ENCODE measurements at places on chromosomes 13 and 19. TPM values are rescaled to one million over a fixed set of nuclear protein-coding genes. Genes with fewer than 3 reads are reported as not detected.

The RASAL3 gene
- not detected for total RNA-seq

The DCT gene
- total RNA-seq = 0.43 TPM

The CYP4F3 gene
- total RNA-seq = not detected

The PRMT1 gene
- 454 TPM for total RNA-seq

The ZNF556 gene
- 0.05 TPM for total RNA-seq

DNA sequence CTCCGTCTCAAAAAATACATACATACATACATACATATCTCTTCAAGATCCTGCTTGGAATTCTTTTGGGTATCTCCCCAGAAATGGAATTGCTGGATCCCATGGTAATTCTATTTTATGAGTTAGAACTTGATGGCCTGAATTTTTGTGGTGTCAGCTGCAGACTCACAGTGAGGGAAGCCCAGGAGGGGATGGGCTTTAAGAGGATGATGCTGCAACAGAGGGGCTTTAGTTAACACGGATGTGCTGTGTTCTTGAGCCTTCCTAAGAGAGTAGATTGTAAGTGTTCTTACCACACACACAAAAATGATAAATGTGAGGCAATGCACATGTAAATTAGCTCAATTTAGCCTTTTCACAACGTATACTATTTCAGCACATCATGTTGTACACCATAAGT, 31.8 kb downstream of the CACNG6 start:
- no peak overlapping the region for H3K4me3 ChIP-seq
- no peak for DNase-seq
- H3K36me3 ChIP-seq = no peaks in the 10 kb centered on the region

GRCh38 chr13:112961457-112962369, 7.3 kb upstream of the MCF2L start:
- DNase-seq = no peak
- H3K4me3 ChIP-seq = no peak overlapping the region
- H3K27me3 ChIP-seq = peaks cover 2% of the 10 kb centered on the region
- H3K4me1 ChIP-seq = peaks cover 46% of the 10 kb centered on the region
- H3K27ac ChIP-seq = no peak overlapping the region

- H3K4me1 ChIP-seq = no peaks in the 10 kb centered on the region
- DNase-seq = no peak
- no peak overlapping the region for H3K27ac ChIP-seq
- H3K27me3 ChIP-seq = no peaks in the 10 kb centered on the region
- H3K4me3 ChIP-seq = no peak overlapping the region
These were observed 128.0 kb downstream of the DCT start for GRCh38 chr13:94351292-94351990.

GRCh38 chr13:35882722-35883497, 248.3 kb downstream of the DCLK1 start:
- no peak overlapping the region for H3K27ac ChIP-seq
- no peak overlapping the region for H3K4me3 ChIP-seq
- no peak for DNase-seq
- no peaks in the 10 kb centered on the region for H3K4me1 ChIP-seq

DNA sequence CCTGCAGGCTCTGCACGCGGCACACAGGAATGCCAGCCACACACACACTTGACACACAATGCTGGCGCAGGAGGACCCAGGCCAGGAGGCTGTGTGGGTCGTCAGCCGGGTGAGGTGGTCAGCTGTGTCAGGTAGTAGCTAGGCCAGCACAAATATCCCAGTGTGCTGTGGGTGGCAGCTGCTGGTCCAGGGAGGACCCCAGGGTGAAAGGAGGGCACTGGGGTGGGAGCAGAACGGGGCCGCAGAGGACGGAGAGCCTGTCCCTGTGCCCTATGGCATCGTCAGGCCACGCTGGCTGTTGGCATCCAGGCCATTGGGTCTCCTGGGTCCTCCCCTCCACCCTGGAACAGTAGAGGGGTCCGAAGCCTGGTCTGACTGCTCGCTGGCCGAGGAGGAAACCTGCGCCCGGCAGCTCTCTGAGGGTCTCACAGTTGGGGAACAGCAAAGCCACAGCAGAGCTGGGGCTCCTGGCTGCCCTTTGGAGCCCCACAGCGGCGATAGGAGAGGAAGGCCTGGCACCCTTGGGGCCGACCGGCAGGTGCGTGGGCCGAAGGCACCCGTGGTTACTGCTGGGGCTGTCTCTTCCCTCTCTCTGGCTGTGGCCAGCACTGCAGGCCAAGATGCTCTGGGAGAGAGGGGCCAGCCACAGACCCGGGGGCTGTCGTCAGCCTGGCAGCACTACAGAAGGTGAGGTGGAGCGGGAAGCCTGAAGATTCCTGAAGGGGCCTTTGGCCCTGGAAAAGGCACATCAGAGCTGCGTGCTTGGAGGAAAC, 27.3 kb downstream of the C13orf46 start:
- no peaks in the 10 kb centered on the region for H3K27me3 ChIP-seq
- no peaks in the 10 kb centered on the region for H3K36me3 ChIP-seq

DNA sequence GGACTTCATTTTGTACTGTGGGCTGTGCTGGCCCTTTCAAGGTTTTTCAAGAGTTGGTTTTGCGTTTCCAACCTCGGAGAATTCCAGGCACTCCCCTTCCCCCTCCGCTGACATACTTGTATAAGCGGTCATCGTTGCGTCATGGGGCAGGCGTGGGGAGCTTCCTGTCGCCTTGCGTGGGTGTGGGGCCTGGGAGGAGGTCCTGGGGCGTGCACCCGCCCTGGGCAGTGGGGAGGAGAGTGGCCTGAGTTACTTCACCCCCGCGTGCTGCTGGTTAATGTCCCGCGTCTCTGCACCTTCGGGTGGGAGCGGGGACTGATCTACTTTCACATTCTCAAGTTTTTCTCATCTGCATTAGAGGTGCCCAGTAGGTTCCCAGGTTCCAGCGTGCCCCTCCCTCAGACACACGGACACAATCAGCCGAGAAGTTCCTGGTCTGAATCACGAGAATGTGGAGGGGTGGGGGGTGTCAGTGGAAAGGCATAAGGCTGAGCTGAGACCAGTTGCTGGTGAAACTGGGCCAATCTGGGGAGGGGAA, 4.1 kb downstream of the IER2 start:
- peaks cover 12% of the 10 kb centered on the region for H3K27me3 ChIP-seq
- H3K4me1 ChIP-seq = peaks cover 61% of the 10 kb centered on the region
- H3K27ac ChIP-seq = peak overlapping the region; percentile 90
- peaks cover 4% of the 10 kb centered on the region for H3K36me3 ChIP-seq

GRCh38 chr19:33383720-33384292, 10.3 kb downstream of the CEBPG start:
- no peaks in the 10 kb centered on the region for H3K27me3 ChIP-seq
- no peaks in the 10 kb centered on the region for H3K36me3 ChIP-seq
- H3K27ac ChIP-seq = no peak overlapping the region
- H3K4me1 ChIP-seq = peaks cover 15% of the 10 kb centered on the region

DNA sequence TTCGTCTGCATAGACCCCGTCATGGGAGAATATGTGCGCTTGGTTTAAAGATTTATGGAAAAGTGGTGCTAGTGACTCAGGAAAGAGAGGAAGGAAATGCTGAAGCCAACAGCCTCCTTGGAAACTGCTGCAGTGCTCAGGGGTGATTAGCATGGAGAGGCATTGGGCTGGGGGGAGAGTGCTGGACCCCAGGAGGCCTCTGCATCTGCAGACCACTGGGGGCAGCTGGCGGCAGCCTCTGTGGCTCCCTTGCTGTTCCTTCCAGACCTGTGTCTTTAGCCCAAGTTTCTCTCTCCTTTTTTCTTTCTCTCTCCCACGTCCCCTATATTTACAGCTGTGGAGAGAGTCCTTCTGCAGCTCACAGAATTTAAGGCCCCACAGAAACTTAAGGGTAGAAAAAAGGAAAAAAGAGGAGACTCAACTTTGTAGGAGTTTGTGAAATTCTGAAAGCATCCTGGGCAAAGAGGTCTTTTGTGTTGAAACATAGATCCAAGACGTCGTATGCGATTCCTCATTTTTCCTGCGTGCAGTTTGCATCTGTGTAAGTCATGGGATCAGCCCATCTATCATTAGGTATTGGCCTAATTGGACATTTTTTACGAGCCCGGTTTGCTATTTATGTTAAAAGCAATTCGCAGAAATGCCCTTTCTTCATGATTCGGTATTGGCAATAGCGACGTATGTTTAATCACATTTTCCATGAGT, 116.2 kb upstream of the ZNF536 start:
- H3K27me3 ChIP-seq = peaks cover 41% of the 10 kb centered on the region
- H3K27ac ChIP-seq = no peak overlapping the region
- peaks cover 3% of the 10 kb centered on the region for H3K36me3 ChIP-seq
- no peak for DNase-seq

DNA sequence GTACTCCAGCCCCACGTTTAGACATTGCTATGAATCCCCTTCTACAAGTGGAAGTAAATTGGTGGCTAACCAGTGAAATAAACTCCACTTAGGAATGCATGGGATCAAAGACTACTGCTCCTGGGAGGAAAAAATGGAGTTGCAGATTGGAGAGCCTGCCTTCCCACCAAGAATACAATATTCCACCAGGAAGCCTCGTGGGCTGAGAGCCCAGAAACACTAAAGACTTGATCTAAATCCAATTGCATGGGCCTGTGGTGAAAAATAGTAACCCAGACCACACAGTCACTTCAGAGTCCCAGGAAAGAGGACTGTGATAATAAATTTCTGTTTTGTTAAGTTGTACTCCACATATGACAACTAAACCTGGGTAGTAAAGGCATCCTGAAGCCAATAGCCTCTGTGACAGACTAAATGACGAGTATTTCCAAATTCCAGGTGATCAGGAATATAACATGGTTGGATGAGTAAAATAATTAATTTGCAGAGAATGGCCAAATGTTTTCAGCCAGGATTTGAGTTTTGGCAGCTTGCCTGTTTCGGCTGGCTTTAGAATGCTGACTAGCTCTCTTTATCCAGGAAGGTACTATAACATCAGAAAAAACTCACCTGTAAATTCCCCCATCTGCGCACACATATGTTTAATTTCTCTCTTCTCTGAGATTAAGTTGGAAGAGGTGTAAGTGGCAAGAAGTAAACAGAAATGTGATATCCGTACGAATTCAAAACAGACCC, 480.3 kb downstream of the LIG4 start:
- DNase-seq = no peak
- H3K27ac ChIP-seq = no peak overlapping the region
- no peaks in the 10 kb centered on the region for H3K36me3 ChIP-seq
- H3K4me1 ChIP-seq = no peaks in the 10 kb centered on the region

All from neural crest cell (in vitro differentiated cells).